ENCODE measurements at places on chromosomes 7 and 10. TPM values are rescaled to one million over a fixed set of nuclear protein-coding genes. Genes with fewer than 3 reads are reported as not detected.

DNA sequence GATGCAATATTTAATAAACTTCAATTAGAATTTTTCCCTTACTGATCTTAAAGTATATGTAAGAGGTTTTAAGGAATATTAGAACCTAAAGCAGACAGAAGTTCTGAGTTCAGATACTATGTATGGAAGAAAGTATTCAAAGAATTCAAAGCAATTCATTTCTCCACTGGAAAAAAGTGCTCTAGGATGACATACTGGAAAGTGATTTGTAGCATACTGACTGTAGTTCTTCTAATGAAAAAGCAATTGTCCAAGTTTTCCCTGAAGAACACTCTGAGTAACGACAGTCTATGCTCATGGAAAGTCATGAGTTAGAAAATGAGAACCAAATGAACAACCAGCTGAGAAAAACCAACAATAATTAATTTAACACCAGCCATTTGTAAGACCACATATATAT, 180.8 kb upstream of the SLC26A5 start:
- no peak for DNase-seq

GRCh38 chr7:50209461-50210135, 94.9 kb upstream of the IKZF1 start:
- no peak for DNase-seq

DNA sequence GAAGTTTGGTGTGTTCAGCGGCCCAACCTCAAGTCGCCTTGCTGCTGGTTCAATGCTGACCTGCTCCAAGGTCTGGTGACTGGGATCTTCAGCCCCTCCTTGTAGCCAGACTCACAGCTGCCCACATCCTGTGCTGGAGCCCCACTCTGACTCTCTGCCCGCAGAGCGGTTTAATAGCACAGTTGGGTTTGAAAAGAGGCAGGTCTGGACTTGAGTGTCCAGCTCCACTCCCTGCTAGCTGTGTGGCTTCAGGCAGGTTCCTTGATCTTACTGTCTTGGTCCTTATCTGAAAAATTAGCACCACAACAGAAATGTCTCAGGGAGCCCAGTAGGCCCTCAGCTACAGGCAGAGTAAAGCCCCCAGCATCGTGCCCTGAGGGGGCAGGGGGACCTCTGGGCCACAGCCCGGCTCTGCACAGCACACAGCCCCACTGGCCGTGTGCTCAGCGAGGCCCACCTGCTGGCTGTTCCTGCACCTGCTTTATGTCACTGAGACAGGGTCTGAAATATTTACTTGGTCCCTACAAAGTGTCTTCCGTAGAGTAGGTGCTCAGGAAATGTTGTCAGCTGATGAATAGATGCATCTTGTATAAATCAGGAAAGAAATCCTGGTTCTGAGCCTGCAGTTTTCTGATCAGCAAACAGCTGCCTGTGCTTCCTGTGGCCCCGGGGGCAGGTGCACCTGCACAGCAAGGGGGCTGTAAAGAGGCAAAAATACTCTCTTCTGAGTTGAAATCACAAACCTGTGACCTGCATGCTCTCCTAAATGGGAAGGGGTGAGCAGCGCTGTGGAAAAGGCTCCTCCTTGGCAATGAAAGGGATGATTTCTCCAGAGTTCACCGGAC, 155.5 kb downstream of the SVIL start:
- peak; percentile 94 for DNase-seq

GRCh38 chr10:124175701-124176348, 82.4 kb upstream of the CHST15 start:
- no peak for DNase-seq

GRCh38 chr7:712381-713138, 13.9 kb upstream of the DNAAF5 start:
- no peak for DNase-seq

DNA sequence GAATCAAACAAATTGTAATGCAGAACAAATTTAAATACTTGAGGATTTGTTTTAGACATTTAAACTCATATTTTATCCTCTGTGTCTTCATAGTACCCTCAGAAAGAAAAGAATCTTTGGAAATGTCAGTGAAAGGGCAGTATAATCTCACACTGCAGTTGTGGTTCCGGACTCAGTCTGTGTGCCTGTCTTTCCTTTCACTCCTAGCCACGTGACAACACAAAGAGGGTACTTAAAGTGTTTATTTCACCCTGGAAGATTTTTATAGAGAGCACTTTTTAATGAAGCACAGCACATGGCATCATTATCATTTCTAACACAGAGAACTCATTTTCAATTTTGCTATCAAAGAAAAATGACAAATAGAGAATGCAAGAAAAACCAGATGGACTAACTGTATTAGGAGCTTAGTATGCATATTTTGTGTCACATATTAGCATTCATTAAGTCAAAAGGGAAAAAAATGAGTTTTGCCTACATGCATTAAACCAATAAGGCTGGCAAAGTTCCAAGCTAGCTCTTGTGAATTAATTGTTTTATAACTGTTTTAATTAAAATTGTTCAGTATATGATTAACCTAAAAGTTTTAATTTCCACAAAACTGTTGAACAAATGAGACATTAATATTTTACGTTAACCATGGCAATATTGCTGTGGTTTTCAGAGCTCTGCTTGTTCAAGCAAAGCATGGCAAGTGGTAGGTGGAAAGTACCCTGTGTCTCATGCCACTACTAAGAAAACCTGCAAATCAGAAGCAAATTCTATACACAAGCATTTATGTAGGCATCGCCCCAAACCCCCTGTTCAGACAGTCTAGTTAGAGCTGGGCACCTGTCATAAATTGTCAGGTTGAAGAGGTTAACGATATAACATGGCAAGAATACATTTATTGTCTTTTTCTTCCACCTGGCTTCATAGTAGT, 65.9 kb downstream of the AUTS2 start:
- no peak for DNase-seq

DNA sequence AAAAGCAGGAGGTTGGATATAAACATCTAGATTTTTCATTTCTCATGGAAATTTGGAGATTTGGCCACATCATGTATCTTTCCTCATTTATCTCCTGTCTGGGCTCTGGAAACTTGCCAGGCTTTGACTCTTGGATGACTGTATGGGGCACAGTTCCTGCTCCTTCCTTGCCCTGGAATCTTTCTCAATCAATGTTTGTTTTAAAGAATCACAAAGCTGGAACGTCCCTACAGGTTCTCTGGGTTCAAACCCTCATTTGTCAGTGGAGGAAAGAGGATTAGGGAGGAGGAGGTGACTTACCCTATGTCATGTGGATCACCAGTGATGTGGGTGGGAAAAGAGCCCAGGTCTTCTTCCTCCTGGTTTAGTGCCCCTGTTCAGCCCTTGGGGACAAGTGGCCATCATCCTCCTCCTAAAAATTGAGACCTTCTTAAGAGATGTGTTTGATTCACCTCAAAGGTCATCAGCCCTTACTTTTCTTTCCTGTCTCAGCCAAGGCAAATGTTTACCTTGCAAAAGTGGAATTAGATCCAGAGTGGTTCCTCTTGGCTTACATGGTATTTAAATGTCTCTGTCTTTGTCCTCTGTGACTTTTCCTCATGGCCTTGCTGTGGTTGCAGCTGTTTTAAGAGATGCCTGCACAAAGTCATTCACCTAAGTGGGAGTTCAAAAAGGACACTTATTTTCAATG, 38.8 kb upstream of the PDZD8 start:
- peak; percentile 47 for DNase-seq

- DNase-seq: no peak
Measured at GRCh38 chr10:99671386-99671785, 12.1 kb downstream of the ENTPD7 start.

DNA sequence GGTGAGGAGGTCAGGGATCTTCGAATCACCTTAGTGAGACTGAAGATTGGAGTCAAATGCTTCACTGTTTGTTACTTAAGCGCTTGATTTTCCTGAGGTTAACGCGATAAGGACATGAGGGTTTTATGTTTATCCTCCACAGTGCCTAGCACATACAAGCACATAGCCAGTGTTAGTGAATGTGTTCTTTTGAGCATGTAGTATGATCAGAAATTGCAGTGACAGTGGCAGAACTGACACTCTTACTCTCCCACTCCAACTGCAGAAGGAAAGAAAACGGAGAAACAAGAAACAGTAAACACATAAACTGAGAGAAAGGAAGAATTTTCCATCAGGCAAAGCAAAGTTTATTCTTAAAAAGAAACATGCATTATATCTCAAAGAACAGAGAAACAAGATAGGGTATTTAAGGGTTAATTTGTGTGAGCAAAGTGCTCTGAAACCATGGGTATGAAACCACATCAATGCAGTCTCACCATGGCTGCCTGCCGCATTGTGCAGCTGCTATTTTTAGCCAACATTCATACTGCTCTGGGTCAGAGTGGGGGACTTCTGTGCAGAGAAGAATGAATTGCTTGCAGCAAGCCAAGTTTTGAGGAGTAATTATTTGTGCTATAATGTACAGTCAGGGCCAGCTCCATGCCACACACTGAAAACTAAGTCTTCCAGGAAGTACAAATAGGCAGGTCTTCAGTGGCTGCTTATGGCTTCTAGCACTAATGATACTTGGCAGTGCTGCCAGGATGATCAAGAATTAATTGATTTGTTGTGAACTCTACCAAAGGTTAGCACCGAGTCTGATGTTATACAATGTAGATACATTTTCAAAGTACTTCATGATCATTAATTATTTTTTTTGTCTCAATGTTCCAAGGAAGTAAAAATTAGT, 152.0 kb downstream of the MACC1 start:
- DNase-seq: peak; percentile 84

DNA sequence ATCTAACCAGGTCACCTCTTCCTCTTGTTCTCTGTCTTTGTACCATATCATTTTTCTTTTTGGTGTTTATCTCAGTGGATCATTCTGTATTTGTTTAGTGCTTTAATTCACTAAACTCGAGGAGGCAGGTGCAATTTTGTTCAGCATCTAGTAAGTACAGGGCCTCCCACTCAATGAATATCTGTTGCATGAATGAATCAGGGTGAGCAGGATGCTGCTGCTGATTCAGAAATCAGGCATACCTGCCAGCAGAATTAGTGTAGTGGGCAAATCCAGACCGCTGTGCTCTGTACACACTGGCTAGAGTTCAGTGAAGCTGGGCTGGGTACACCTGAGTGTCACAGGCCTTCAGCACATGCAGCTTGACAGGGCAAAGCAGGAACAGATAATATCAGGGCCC, 511.9 kb downstream of the SUGCT start:
- no peak for DNase-seq

Gene KIFBP
- total RNA-seq: 127 TPM

Gene PWWP2B
- 12.1 TPM for total RNA-seq

- DNase-seq: peak; percentile 19
Measured at GRCh38 chr7:151796091-151796870, 80.6 kb downstream of the PRKAG2 start.

Gene SCIN
- total RNA-seq: not detected

GRCh38 chr7:125459038-125459437, 529.4 kb upstream of the POT1 start:
- no peak for DNase-seq

Gene MCM10
- total RNA-seq: 33.6 TPM

GRCh38 chr10:8513155-8514147, 459.0 kb downstream of the GATA3 start:
- no peak for DNase-seq

DNA sequence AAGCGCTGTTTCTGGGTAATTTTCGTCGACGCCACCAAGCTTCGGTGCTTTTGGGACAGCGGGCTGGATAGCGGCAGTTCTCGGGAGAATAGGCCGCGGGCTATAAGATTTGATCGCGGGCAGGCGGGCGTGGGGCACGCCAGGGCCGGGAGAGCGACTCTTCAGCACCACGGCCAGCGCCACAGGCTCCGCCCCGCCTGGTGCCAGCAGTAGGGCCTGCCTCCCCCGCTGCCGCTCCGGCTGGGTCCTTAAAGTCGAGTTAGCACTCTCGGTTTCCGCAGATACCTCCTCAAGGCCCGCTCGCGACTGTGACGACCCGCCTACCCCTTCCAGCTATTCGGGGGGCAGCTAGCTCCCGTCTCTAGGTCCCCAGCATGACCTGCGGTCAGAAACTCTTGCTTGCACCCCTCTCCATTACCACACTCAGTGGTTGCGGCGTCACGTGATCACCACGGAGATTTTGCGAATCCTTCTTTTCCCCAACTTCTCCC, 9.4 kb downstream of the NXPH1 start:
- DNase-seq: no peak

Gene C7orf57
- total RNA-seq: 0.62 TPM

DNA sequence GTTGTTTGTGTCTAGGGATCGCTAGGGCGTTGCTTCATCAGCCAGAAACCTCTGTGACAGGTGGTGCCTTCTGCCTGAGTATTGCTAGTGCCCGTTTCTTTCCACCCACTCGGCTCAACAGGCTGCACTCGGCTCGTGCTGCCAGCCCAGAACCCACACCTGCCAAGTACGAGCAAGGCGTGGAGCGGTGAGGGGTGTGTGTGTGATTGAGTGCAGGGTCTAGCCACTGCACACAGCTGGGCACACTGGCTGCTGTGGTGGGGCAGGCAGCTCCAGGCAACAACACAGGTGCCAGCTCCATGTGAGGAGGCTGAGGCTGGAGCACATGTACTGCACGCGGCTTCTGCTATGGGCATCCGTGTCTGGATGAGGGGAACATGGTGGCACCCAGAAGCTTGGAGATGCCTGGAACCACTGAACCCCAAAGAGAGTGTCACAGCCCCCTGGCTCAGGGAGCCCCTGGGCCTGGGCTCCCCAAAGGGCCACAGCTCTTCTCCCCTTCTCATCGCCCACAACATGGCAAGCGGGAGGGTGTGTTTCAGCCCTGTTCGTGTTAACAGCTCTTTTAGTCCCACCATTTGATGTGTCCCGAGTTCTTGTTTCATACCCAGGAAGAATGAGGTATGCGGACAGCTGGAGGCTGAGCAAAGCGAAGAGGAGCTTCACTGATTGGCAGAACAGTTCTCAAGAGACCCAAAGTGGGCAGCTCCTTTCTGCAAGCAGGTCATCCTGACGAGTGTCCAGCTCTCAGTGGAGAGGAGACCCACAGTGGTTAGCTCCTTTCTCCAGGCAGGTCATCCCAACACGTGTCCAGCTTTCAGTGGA, 78.1 kb downstream of the HDAC9 start:
- no peak for DNase-seq

- no peak for DNase-seq
Measured at GRCh38 chr10:29028486-29028885, 260.4 kb upstream of the LYZL1 start.

Gene PIK3CG
- total RNA-seq: 5.4 TPM

Gene PLA2G12B
- total RNA-seq: not detected

Gene VIPR2
- not detected for total RNA-seq

- DNase-seq: no peak
Measured at GRCh38 chr10:70552586-70552985, 50.0 kb downstream of the PRF1 start.

Gene SPDYE9
- total RNA-seq: not detected

DNA sequence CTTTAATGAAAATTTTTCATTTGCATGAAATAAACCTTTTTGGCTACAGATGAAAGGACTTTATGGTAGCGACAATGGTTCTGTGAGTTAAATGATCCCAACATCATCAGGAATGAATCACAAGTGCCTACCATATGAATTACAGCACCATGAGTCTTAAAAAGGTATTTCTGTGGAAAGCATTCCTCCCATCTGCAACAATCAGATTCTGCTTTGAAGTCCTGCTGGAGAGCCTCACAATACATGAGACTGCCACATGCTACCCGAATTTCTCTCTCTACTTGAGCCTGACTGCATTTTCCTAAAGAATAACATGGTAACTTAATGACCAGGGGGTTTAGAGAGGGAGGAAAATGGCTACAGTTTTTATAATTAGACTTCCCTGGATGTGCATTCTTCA, 190.3 kb downstream of the TWIST1 start:
- no peak for DNase-seq

Gene VSIR
- total RNA-seq: 14.4 TPM

Gene PHKG1
- not detected for total RNA-seq

All from A172 (cell line).